ENCODE measurements at places on chromosomes 13 and 19.

DNA sequence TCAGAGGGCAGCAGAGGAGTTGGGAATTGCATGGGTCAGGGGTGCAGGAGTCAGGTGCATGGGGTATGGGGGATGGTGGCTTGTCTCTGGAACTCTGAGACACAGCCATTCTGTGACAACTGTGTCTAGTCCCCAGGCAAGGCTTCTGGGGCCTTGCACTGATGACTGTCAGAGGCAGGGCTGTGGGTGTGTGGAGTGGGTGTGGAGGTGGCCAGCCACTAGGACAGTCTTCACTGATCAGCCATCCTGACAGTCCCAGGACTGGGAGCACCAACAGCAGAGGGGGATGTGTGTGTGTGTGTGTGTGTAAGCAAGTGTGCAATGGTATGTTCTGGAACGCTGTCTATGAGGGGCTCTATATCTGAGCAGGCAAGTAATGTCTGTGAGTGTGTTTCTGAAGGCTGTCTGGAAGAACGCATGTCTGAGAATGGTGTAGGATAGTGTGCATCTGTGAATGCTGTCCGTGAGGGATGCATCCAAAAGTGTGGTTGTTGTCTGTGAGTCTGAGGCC lies 5.4 kb downstream of the NUMBL start:
- no peak for DNase-seq

- DNase-seq: no peak
Measured at GRCh38 chr19:47353307-47353712, 4.2 kb downstream of the DHX34 start.

DNA sequence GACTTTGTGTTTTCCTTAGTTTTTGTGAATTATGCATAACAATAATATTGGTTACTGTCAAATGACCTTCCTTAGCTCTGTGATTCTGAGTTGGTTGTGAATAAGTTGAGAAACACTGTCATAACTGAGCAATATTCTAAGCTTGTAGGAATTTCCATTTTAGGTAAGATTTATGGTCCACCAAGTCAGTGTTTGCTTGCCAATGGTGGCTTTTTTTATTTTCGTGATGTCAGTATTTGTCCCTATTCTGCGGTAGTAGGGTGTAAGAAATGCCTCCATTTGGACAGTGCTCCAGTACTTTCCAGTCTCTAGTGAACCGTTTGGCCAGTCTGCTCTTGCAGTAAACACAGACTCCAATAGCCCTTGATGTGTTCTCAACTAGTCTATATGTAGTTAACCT lies 94.7 kb downstream of the FRY start:
- no peak for DNase-seq

DNA sequence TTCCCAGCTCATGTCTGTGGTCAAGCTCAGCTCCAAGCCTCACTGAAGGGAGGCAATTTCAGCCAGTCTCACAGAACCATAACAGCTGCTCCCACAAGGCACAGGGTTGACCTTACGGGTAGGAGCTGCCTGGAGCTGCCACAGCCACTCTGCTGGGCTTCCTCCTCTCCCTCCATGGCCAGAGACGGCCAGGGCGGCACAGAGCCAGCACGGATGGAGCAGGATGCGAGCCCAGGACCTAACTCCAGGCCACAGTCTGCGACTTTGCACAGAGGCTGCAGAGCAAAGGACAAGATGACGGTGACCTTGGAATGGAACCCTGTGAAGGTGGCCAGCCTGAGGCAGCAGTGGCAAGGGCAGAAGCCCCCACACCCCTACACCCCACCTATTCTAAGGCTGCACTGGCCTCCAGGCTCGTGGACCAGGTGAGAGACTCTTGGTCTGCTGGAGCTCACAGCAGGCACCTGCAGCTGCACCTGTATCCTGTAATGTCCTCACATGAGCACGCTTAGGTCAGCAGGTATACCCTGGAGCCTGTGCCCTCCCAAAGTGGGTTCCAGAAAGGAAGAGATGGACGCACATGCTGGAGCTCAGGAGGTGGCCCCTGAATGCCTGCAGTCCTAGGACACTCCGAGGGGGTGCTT lies 29.6 kb downstream of the ADPRHL1 start:
- DNase-seq: no peak

DNA sequence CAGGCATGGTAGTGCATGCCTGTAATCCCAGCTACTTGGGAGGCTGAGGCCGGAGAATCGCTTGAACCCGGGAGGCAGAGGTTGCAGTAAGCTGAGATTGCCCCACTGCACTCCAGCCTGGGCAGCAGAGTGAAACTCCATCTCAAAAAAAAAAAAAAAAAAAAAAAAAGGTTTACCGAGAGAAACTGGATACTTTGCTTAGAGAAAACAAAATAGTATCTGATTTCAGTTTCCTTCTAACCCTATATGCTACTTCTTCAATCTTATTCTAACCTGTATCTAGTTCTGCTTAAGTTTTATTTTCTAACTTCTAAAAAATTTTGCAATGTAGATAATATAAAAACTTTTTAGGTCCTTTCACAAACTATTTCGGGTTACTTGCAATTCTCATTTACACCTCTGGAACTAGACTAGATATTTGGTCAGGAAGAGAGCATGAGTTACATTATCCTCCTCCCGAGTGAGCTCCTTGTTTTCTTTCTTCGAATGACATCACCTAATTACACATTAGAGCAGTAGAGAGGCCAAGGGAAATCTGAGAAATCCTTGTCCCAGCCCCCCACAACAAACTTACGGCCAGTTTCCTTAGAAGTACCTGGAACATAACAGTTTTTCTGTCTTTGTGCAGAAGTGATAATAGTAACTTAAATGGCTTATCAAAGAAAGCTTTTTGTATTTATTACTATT lies 128.9 kb downstream of the B3GLCT start:
- no peak for DNase-seq

DNA sequence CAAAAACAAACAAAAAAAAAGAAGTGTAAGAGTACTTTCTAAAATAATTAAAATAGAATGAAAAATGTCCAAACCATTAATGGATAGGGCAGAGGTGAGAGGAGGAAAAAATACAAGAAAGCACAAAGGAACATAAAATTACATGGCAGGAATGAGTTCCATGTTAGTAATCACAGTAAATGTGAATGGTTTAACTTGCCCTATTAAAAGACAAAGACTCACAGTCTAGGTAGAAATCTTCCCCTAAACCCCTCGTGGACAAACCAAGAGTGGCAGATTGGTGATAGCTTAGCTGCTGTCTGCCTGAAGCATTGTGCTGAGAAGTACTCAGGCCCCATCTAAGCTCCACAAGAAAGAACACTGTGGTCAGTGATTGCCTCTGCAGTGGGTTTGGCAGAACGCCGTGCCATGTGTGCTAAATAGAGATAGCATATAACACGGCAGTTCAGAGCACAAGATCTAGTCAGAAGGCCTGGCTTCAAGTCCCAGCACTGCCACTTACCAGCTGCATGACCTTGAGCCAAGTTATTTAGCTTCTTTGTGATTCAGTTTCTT lies 103.5 kb downstream of the DPF1 start:
- DNase-seq: no peak

DNA sequence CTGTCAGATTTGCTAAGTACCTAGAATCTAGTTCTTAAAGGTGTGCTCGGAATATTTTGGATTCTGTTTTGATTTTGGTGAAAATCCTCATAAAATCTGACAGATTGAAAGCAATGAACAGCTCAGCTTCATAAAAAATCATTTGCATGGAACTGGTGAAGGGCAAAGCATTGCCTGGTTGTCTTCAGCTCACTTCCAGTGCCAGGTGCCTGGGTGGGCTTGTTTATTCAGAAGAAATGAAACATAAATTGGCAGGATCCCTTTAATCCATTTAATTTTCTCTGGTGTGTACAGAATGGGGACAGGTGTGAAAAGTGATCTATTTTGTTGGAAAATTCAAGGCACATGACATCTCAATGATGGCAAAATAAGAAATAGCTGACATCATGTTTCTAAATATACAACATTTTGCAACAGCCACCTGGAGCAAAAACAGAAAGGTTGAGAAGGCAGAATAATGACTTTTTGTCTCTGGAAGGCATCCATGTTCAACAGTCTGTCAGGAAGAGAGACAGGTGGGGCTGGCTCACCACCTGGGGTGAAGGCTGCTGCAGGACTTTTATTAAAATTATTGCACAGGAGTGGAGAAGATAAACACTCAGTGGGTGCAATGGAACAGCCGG lies 52.2 kb downstream of the RFC3 start:
- no peak for DNase-seq

- DNase-seq: no peak
Measured at GRCh38 chr19:14916848-14917247, 24.4 kb upstream of the OR7C2 start.

DNA sequence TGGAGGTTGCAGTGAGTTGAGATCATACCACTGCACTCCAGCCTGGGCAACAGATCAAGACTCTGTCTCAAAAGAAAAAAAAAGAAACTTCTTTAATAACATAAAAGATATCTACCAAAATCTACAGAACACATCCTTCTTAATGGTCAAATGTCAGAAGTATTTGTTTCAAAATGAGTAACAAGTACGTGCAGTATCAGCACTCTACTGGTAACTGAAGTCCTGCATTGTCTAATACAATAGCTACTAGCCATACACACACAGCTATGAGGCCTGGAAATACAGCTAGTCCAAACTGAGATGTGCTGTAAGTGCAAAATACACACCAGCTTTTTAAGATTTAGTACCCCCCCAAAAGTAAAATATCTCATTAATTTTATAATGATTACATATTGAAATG lies 88.1 kb downstream of the TSC22D1 start:
- no peak for DNase-seq

GRCh38 chr19:12484371-12485051 lies at the start of gene ZNF709:
TSS of gene ZNF709 (minus strand) at chr19:12484816. CDS start at chr19:12484657, 159 bp downstream.
- peak; percentile 72 for DNase-seq

DNA sequence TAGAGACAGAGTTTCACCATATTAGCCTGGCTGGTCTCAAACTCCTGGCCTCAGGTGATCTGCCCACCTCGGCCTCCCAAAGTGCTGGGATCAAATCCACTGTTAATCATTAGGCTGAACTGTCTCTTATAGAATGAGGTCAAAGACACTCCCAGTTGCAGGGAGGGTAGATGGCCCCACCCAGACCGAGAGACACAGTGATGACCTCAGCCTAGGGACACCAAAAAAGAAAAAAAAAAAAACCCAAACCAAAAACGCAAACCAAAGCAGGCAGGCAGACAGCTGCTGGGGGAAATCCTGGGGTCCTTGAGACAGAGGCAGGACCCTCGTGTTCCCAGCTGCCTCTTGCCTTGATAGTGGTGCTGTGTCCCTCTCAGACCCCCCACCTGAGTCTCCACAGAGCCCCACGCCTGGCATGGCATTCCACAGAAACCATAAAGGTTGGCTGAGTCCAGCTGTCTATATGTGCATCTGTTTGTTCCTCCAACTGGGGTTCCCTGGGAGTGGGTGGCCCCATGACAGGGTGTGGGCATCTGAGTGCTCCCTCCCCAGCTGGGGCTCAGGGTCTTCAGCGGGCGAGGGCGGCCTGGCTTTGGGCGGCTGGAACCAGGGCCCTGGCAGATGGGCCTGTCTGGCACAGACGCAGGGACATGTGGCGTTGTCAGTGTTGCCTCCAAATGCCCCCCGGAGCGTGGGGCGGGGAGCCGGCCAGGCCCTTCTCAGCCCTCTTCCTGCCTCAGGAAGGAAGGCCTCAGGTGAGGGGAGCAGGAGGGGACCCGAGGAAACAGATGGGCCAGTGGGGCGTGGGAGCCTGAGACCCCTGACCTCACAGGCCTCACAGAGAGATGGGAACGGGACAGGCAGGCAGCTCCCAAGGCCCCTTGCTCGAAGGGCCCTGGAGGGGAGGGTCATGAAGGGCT lies 5.2 kb downstream of the DAND5 start:
- DNase-seq: no peak

DNA sequence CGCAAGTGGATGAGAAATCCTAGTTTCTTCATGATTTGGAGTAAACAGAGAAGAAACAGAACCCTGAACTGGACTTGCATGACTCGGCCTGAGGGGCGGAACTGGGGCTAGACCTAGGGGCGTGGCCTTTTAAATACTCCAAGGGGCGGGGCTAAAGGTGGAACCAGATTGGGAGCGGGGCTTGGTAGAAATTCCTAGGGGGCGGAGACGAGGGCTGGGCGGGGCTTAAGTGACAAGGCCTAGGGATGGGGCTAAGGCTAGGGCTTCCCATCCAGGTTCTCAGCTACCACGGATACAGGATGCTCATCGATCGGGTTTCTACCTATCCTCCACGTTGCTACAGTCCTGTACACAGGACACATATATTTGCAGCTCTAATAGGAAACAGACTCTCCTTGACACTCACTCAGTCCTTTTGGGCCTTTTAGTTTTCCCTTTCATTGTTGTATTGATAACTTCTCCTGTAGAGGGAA lies 372 bp upstream of the ZNF699 start:
- DNase-seq: no peak

DNA sequence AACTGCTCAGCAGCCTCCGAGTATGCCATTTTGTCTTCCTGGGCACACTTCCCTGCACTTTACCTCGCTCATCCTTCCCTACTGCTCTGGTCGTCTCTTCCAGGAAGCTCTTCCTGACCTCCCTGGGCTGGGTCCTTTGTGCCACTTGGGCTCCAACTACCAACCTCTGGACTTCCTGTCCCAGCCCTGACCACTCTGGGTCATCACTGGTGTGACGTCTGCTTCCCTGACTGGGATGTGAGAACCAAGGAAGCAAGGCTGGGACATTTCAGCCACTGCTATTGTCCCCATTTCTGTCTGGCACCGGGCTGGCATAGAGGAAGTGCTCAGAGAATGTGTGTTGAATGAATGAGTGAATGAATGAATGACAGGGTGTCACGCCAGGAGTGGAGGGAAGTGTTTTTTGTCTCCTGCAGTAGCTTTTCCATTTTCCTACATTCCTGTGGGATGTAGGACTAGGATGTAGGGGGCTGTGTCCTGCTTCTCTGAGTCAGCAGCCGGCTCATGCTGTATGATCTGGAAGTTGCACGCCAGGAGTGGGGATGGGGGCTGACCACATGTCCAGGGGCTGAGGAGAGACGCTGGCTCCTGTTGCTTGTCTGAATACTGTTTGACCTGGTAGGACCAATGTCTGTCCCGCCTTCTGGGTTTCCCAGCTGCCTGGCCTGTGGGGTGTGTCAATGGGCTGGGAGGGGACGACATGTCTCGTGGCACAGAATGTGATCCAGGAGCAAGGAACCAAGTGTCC lies 14.7 kb downstream of the NOVA2 start:
- DNase-seq: no peak

GRCh38 chr13:106348075-106348840 lies 187.2 kb downstream of the EFNB2 start:
- no peak for DNase-seq

Measured in T-helper 1 cell (primary cell).